ENCODE measurements at places on chromosomes 6 and 20.

DNA sequence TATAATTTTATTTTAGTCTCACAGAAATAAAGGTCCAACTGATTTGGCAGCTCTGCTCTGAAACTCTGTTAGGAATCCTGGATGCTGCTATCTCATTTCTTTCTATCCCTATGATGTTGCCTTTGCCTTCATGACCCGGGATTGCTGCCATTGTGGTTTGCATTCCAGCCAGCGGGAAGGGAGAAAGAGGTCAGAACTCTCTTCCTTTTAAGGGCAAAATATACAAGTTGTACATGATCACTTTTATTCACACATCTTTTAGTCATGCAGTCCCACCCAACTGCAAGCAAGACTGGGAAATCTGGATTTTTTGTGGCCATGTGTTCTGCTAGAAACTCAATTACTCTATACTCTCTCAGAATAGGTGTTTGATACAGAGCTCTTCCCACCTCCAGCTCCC lies 263.1 kb upstream of the ZFP64 start:
- no peak for DNase-seq

- no peak for DNase-seq
These were observed 195.8 kb upstream of the ARG1 start for GRCh38 chr6:131377112-131377705.

- DNase-seq, result no peak
These were observed 142.1 kb downstream of the HAO1 start for GRCh38 chr20:7798176-7798575.

- DNase-seq, result no peak
These were observed 8.6 kb downstream of the CEP57L1 start for GRCh38 chr6:109103942-109104341.

DNA sequence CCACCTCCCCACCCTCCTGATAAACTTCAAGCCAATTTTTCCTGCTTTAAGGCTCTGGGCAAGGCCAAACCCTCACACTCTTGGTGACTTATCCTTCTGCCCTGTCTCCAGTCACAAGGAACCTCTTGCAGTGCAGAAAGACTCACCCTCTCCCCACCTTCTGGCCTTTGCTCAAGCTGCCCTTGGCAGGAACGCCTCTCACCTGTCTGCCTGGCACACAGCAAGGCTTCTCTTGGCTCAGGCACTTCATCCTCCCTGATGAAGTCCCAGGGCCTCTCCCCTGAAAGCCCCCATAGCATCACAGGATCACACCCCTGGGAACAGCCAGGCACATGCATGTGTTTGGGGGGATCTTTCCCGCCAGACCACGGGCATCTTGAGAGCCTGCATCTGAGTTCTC lies 68.8 kb upstream of the NNAT start:
- DNase-seq, result no peak

GRCh38 chr6:37801605-37801940 lies 18.0 kb upstream of the ZFAND3 start:
- DNase-seq, result no peak

- no peak for DNase-seq
These were observed 23.4 kb downstream of the KCNQ2 start for GRCh38 chr20:63449025-63449424.

GRCh38 chr6:29626948-29627754 lies 5.8 kb downstream of the GABBR1 start:
- DNase-seq, result no peak

- DNase-seq, result no peak
These were observed 198.7 kb downstream of the MOXD1 start for GRCh38 chr6:132202574-132202973.

DNA sequence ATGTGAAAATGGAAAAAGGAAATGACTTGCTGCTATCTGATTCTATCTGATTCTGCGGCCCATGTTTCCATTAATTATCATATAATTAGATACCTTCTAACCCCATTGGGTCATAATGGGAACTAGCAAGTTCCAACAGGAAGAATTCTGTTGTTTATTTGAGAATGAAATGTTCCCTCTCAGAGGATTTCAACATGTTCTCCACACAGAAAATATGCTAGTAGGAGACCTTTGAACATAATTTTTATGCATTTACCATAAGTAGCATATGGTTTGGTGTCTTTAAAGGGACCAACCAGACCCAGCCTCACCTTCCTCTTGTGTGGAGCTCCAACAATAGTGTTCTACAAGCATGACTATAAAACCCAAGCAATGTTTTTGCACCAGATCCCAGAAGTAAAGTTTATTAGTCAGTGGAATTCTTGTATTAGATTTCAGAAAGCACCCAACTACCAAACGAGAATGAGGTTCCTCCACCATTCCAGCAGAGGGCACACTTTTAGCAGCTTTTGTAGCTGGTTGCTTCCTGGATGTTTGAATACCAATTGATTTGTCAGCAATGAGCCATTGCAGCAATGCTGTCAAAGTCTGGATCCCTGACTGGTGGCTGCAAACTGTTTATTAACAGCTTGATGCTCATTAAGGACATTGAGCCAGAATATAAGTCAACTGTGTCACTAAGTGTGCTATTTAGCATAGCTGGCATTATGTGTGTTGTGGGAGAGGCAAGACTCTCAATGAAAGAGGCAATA lies 143.6 kb upstream of the GJE1 start:
- DNase-seq, result no peak

- no peak for DNase-seq
These were observed 154.9 kb upstream of the CARMIL1 start for GRCh38 chr6:25124216-25124715.

- DNase-seq, result no peak
These were observed 29.4 kb downstream of the NUDT3 start for GRCh38 chr6:34362909-34363680.
